ENCODE measurements at places on chromosomes 4 and X.

GRCh38 chrX:154800478-154801210 lies 4.6 kb downstream of the MPP1 start:
- no peak for DNase-seq

DNA sequence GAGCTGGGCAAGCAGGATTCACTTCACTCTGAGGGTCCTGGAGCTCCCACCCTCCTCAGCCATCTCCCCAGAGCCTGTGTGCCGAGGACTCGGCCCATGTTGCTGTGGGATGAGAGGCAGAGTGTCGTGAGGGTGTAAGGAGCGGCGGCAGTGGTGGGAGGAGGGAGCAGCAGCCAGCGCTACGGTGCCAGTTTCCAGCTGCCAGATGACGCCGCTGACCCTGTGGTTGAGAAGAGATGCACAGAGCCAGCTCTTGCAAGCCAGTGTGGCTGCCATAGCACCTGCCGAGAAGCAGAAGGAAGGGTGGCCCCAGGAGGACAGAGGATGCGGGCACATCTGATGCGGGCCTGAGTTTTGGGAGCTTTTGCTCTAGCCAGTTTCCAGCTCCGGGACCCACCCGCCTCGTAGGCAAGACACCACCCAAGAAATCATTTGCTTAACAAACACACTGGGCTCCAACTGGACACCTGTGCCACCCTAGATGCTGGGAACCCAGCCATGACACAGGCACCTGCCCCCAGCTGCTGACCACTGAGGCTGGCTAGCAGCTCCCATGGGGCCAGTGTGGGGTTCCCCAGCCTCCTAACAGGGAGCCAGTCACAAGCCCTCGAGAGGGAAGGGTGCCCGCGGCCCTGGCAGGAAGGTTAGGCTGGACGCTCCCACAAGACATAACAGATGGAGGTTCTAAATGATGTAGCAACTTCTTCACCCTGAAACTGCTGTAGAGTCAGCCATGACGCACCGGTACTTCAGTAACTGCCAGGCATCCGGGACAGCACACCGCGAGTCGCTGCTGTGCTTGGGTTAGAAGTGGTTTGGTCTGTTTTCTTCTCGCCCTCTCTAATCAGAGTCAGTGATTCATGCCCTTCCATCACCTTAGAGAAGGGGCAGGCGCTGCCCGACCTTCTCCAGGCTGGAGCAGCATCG lies 8.9 kb downstream of the MSANTD1 start:
- no peak for DNase-seq

DNA sequence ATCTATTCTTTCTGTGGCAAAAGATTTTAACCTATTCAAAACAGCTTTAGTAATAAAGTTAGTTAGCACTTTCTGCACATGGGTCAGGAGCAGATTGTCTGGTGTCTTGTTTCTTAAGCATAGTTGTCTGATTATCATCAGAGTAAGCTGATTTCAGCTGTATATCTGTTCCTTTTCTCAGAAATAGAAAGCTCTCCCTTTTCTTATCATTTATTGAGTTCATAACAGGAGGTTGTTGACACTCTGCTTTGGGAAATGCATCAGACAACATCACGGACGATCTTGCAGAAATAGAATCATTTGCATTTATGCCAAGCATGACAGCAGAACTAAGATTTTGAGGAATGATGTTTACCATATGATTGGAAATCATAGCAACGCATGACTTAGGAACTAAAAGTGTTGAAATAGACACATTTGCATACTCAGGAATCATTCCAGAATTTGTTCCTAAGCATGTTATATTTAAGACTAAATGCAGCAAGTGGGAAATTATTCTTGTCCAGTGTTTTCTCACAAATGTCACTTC lies 66.7 kb downstream of the RBMX2 start:
- DNase-seq, result no peak

GRCh38 chrX:16834806-16835205 lies 35.4 kb downstream of the RBBP7 start:
- DNase-seq, result no peak

DNA sequence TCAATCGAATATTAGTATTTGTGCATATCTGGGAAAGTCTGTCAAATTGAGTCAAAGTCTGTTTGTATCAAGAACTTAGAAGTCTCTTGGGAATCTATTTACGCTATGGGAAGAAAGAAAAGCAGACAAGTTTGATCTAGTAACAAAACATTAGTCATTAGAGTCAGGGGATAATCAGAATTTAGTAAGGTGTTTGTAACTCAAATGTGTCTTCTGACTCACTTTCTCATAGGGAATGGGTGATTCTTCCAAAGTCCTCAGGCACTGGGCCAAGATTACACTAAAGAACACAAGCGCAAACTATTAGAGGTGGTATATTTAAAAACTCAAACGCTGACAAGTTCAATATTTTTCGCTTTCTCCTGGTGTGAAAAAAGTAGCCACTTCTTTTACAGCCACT lies 926.5 kb downstream of the PDHA2 start:
- DNase-seq, result no peak

- no peak for DNase-seq
Observed at GRCh38 chr4:186537843-186538521, 17.4 kb downstream of the MTNR1A start.

GRCh38 chrX:30613721-30614120 lies 36.2 kb upstream of the TASL start:
- DNase-seq, result no peak

- DNase-seq, result no peak
Observed at GRCh38 chr4:169675825-169676224, 55.4 kb downstream of the CLCN3 start.
